Stimulated activated CD4-positive, alpha-beta T cell treated with anti-CD3 and anti-CD28 coated beads, Interleukin-1b, Interleukin-23, amount 100 ng/mL, for 24 hours (primary cell): ENCODE measurements at places on chromosomes 3 and 15.
A peak's percentile ranks its signal among the peaks of the same experiment; 100 is the strongest.

DNA sequence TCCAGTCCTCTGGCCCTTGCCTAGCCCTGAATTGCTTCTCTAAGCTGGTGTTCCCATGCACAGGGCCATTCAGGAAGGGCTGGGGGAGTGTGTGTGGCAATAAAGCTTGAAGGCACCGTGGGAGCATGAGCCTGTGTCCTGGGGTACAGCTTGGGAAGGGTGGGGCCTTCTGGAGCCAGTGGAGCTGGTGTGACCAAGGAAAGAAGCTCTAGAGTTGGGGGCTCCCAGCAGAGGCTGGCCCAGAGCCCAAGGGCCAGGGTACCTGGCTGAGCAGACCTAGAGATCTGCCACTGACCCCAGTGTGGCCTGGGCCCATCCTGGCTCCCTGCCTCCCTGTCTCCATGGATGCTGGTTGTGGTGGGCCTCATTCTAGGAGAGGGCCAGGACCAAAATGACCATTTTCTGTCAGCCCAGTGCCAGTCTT is 8.1 kb downstream of the ABTB1 start:
- DNase-seq = no peak

- DNase-seq = peak; percentile 53
Measured at GRCh38 chr3:150925751-150926201, 20.5 kb upstream of the MINDY4B start.

DNA sequence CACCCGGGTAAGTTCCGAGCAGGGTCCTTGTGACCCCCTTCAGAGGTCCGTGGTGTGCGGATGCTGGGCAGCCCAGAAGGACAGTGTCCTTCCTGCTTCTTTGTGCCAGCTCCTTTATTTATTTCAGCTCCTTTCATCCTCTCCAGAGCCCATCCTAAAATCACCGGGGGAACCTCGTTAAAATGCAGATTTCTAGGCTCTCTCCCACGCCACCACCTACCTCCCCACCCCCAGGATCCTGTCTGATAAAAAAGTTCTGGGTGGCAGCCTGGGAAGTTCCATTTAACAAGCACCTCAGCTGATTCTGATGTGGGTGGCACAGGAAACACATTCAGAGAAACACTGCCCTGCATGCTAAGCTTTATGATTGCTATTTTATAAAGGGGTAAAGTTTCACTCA is 12.5 kb upstream of the IGF1R start:
- no peak for DNase-seq

DNA sequence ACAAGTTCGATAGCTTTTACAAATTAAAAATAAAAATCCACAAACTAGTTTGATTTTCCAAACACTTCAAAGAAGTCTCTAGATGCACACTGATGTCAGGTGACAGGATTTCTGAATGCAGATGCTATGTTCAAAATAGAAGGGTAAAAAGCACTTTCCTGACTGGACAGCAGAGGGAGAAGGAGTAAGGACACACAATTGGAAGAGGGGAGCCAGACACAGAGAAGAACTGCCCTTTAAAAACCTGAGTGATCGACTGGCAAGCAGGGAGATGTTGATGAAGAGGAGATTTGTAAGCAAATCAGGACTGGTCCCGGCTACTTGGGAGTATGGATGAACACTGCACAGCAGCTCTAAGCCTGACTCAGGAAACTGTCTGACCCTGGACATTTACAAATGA is 612.8 kb downstream of the MAGI1 start:
- DNase-seq = no peak
